ENCODE measurements at places on chromosomes 7 and 10.
A peak's percentile ranks its signal among the peaks of the same experiment; 100 is the strongest.

GRCh38 chr10:7481368-7481765 is 70.5 kb upstream of the SFMBT2 start:
- DNase-seq: no peak

- no peak for DNase-seq
These were observed 48.3 kb downstream of the ANKIB1 start for GRCh38 chr7:92293896-92294590.

DNA sequence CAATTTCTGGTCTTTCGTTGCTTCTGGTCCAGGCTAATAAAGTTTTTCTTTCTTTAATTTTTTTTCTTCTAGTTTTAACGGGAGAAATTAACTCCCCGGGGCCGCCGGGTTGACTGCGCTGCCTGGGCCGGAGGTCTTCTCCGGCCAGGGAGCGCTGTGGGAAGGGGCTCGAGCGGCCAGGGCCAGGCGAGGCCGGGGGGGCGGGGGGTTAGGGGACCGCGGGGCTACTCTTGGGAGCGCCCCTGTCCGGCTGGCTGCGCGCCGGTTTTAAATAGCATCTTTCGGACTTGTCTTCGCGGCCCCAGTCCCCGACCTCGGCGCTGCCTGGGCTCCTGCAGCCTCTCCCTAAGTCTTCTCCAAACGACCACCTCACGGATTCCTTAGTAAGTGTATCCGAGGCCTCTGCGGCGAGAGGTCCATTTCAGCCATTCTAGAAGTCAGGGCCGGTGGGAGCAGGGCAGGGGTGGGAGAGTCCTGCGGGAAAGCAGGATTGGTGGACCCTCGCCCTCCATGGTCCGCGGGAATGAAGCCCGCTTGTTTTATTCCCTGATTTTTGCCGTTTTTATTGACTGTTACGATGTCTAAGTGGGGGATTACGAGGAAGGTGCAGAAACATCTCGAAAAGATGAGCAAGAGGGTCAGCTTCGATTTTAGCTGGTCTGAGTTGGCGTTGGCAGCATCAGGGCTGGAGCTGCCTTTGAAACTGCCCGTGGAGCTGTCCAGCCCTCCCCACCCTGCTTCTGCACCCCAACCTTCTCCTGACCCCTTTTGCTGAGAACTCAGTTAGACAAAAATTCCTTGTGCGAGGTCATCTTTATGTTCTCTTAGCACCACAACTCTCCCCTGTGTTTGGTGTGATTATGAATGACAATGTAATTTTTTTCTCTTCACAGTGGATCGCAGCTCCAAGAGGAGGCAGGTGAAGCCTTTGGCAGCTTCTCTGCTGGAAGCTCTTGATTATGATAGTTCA is 555 bp downstream of the PHF14 start:
- DNase-seq: peak; percentile 3

DNA sequence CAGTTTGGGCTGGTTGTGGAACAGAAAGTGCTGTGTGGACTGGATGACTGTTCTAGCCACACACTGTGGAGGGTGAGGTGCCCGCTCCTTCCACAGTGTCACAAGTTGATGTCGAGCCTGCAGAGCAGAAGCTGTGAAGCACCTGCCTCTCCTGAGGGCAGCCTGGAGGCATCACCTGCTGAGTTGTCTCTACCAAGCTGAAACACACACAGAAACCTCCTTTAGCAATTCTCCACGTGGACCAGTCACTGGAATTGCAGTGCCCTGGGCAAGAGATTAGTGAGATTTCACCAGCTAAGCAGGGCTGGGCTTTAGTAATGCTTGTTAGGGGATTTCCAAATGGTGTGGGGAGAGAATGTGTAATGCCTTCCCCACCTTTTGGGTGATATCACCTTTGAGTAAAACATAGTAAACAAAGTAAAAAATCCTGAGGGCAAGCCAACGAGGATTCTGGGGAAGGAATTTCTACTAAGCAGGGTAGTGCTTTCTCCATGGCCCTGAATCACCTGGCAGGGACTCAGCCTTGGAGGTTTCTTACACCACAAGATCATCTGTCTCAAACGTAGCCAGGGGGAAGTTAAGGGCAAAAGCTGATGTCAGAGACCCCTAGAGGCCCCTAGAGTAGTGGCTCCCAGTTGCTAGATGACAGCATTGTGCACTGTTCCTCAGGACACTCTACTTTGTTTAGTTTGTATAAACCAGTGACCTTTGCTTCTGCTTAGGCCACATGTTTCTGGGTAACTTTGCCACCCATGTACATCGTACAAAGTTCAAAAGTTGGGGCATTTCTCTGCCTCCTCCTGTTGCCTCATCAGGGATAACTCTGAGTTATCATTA is 233.1 kb upstream of the IGFBP3 start:
- DNase-seq: no peak

DNA sequence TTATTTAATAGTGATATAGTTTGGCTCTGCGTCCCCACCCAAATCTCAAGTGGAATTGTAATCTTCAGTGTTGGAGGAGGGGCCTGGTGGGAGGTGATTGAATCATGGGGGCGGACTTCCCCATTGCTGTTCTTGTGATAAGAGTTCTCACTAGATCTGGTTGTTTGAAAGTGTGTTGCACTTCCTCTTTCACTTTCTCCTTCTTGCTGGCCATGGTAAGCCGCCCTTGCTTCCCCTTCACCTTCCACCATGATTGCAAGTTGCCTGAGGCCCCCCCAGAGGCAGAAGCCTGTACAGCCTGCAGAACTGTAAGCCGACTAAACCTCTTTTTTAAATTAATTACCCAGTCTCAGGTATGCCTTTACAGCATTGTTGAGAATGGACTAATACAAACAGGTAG is 101.4 kb downstream of the MTPAP start:
- DNase-seq: no peak

Data from stimulated activated CD4-positive, alpha-beta T cell treated with anti-CD3 and anti-CD28 coated beads, Interleukin-2, amount 100 ng/mL, for 4 hours (primary cell).